Hippocampal formation (tissue), 2 donors: ENCODE measurements at places on chromosomes 2 and 18.

DNA sequence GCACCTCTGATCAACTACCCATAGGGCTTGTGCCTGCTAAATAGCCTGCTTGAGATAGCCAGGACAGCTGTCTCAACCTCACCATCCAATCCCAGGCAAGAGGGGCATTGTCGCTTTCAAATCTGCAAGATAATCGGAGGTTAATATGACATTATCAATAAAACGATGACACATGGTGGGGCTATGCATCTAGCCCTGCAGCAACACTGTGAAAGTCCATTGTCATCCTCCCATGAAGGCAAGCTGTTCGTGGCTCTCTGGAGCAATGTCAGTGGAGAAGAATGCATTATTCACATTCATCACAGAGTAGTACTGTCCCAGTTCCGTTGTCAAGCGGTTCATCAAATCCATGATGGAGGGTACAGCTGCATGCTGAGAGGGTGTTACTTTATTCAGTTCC, 18.9 kb upstream of the KLHL23 start:
- DNase-seq, result peak; percentile 74

DNA sequence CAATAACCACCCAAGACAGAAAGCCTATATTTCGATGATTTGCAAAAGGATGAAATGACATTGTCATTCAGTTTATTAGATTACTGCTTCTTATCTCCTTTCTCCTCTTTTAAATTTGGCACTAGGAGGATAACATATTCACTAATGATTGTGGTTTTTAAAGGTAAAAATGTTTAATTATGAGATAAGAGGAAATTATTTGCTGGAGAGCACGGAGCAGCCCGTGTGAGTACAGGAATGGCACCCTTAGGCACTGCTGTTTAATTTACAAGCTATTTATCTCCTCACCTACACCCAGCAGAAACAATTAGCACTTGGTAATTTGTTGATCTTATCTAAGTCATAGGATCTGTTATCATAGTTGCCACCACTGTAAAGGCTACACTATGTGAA, 87.4 kb upstream of the SP3 start:
- DNase-seq, result no peak

GRCh38 chr2:140491876-140492275, 1638.9 kb downstream of the LRP1B start:
- DNase-seq, result no peak

DNA sequence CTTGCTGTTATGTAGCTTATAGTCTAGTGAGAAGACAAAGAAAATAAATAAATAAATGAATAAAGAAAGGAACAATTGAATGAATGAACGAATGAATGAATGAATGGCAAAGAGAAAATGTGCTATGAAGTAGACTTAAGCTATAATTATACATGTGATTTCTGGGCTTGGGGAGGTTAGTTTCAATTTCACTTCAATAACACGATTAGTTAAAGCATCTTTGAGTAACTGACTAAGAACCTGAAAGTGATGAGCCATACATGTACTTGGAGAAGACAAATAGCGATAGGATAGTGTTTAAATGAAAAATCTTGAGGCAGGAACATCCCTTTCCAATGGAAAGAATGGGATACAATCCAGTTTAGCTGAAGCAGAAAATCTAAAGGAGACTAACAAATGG, 593.1 kb upstream of the LRRTM4 start:
- no peak for DNase-seq

DNA sequence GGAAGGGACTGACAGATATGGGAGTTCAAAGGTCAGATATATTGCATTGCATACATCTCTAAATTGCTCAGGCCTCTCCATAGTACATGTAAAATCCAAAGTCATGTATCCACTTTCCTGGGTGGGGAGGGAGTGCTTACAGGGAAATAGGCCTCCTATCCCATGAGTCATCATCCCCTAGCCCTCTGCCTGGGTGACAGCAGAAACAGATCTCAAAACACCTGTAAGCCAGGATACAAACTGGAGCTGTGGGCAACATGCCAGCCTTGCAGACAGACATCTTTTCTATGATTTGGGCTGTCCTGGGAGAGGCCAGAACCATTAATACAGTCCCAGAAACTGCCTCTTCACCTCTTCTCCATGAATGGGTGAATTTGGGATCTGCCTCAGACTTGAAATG, 4.8 kb downstream of the ALK start:
- no peak for DNase-seq
